ENCODE measurements at places on chromosomes 3 and 15. TPM values are rescaled to one million over a fixed set of nuclear protein-coding genes. Genes with fewer than 3 reads are reported as not detected.

ZBBX gene
- not detected for total RNA-seq

CRYGS gene
- total RNA-seq: 4.5 TPM

CDHR4 gene
- total RNA-seq: not detected

GBE1 gene
- total RNA-seq: 44.3 TPM

MRAS gene
- total RNA-seq: 12.3 TPM

KLF15 gene
- 0.26 TPM for total RNA-seq

SV2B gene
- total RNA-seq: not detected

TGM4 gene
- total RNA-seq: not detected

GOLGA8Q gene
- 27.5 TPM for total RNA-seq

GABPB1 gene
- 45.1 TPM for total RNA-seq

DNA sequence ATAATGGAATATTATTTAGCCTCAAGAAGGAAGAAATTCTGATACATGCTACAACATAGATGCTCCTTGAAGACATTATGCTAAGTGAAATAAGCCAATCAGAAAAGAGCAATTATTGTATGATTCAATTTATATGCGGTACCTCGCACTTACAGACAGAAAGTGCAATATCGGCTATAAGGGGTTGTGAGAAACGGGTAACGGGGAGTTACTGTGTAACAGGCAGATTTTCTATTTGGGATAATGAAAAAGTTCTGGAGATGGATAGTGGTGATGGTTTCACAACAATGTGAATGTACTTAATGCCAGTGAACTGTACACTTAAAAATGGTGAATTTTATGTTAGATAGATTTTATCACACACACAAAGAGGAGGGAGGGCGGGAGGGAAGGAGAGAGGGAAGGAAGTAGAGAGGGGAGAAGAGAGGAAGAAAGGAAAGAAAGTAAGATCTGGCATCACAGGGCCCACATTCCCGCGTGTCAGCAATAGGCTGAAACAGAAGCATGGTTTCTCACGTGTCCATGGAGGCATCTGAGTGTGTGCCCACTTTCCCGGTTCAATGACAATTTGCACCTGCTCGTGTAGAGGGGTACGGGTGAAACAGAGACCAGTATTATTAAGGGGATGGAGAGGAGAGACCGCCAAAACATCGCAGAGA lies 700 bp upstream of the BLM start:
- DNase-seq: no peak

DNA sequence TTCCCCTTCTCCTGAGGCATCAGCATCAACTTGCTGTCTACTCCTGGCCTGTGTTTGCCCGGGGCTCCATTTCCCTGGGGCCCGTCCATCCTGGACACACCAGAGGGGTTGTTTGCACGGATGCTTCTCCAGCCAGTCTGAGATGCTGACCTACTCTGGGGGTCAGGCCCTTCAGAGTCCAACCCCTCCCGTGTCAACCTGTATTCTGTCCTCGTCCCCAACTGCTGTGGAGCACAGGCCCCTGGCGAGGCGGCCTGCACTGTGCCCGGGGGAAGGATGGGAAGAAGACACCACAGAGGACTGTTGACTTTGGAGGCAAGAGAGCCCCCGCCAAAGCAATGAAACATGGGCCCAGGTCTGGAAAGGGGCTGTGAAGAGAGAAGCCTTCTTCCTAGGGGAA lies 25.8 kb downstream of the ALS2CL start:
- no peak for DNase-seq

- no peak for DNase-seq
Measured at GRCh38 chr3:4525560-4526223, 32.5 kb downstream of the ITPR1 start.

DNA sequence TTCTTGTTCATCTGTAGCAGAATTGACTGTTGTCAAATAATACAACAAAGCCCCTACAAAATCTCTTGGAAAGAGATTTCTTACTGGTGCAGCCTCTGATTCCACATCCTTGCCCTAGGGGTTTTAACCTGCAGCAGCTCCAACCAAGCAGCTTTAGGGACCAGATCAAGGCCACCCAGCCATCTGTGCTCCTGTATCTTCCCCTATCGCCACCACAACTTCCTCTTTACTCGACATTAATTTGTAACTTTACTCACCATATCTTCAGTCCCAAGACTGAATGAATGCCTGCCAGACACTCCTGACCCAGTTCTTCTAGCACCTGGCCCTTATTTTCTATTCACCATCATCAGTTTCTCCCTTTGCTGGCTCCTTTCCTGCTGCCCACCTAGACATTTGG lies 156.6 kb upstream of the IL12A start:
- DNase-seq: no peak

- no peak for DNase-seq
Measured at GRCh38 chr3:153429821-153430220, 267.8 kb downstream of the RAP2B start.

DNA sequence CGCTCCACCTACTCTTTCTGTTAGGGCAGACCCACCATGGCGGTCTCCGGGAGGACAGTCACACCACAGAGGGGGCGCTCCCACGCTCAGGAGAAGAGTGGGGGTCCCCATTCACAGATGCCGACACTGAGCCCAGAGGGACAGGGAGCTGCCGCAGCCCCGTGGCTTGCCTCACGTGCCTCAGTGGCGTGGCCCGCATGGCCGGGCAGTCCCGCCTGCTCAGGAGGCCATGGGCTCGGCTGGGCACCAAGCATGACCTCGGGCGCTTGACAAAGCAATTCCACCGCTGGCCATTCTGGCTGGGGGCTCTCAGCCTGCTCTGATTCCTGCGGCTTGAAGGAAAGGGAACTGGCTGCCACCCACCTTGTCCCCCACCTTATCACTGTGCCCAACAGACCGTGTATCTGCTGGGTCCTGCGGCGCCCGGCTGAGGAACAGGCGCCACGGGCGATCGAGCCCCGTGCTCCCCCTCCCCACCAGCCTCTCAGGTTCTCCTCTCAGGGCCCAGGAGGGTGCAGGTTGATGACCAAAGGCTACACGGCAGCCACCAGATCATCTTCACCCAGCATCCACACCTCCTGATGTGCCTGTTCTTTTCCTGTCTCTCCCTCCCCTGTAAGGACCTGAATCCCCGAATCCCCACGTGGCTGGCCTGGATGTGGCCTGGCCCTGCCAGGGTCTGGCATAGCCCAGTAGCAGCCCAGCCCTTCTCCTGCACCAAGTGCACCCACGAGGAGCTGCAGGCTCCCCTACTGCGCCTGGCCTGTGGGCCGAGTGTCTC lies 20.7 kb downstream of the CYFIP1 start:
- DNase-seq: no peak

- DNase-seq: no peak
Measured at GRCh38 chr15:62606376-62607113, 436.0 kb upstream of the TPM1 start.

- DNase-seq: no peak
Measured at GRCh38 chr3:40624189-40624769, 99.5 kb downstream of the ZNF621 start.

- DNase-seq: no peak
Measured at GRCh38 chr15:25066708-25067107, 111.9 kb downstream of the SNRPN start.

DNA sequence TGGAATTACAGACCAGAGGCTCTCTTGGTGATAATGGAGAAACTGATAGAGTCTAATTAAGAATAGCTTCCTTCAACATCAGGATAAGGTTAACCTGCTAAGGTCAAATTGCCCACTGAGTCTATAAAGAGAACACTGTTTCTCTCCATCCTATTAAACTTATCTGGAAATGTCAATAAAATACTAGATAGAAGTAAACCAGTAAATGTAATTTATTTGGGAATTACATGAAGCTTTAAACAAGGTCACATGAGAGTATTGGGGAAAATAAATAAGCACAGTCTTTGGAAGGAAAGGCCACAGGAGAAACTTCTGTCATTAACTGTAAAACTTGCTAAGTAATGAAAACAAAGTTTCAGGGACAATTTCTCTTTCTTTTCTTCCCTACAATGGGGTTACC lies 118.5 kb downstream of the DPH6 start:
- DNase-seq: no peak

- no peak for DNase-seq
Measured at GRCh38 chr15:40062816-40063562, 24.0 kb upstream of the SRP14 start.

DNA sequence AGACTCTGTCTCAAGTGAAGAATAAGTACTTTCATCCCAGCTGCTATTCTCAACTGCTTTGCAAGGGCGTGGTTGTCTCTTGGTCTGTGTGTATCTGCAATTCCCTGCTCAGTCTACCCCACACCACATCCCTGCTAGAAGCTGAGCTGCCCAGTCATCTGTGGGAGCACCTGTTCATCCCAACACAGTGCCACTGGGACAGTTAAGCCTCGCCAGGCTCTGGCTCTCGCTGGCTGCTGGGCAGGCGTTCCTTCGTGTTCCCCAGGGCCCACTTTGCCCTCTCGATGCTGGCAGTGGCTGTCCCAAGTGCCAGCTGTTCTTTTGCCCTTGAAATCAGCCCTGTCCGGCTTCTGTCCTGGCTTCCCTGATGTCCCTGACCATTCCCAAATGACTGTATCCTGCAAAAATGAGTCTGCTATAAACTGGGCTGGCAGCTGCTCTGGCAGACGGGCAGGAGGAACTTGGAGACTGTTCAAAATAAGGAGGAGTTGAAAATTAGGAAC lies 91.6 kb upstream of the KLHL25 start:
- no peak for DNase-seq

GRCh38 chr15:74322558-74323180 lies 44.8 kb downstream of the CYP11A1 start:
- no peak for DNase-seq

GRCh38 chr3:53773611-53774368 lies 72.4 kb downstream of the CHDH start:
- DNase-seq: peak; percentile 5

DNA sequence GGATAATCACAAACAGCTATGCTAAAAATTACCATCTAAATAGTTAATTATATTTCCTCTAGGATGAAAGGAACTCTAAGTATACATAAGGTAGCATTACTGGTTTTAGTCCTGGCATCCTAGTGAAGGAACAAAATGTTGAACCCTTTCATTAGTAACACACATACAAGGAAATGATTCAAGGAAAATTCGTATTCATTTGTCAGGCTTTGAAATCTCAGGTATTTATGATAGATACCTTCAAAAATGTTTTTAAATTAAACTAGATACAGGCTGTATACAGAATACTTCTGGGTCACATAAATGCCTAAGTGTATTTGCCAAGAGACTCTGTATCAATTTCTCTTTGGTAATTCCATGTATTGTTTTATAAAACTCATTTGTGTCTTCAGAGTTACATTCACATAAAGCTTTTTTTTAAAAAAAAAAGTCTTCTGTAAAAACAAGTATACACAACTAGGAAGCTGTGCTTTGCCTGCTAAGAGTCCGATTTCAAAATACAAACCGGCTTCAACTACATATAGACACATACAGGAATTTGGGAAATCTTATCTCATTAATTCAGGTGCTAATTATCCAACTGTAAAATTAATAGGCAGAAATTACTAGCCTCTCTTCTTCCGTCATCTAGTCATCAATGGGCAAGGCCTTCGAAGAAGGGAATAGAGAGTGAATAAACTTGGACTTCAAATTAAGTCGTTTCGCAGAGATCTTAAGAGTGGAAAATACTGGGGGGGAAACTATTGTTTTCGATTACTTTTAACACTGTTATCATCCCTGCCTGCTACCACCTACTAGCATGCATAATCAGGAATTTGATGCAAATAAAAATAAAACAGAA lies 1.3 kb downstream of the SECISBP2L start:
- DNase-seq: no peak

GRCh38 chr3:47433796-47434195 lies 41.9 kb downstream of the SCAP start:
- no peak for DNase-seq

GRCh38 chr3:21446027-21446426 lies 305.0 kb downstream of the ZNF385D start:
- no peak for DNase-seq

DNA sequence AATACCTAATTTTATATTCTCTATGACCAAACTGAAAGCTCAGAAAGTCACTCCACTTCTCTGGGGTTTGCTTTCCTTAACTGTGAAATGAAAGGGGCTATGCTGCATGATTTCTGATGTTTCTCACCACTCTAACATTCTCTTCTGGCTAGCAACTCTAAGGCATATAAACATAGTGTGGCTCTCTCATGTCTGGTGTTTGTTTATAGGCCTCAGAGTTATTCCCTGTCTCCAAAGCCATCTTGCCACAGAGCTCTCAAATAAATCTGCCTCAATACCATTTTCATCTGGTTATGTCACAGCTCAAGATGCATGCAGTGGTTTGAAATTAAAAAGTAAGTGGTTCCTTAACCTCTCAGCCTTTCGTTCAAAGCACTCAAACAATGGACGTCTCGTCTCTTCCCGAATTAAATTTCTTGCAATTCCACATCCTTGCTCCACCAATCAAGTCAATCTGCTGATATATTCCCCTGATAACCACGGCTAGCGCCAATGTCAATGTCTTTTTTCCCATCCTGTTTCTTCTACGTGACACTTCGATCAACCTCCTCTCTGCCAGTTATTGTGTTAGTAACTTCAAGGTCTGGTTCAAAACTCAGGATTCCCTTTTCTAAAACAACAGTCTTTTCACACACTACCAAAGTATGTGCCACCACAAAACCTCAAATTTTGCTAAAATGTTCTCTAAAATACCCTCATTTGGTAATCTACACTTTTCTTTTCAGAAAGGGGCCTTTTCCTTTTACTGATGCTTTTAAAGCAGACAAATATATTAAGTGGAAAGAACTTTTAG lies 16.0 kb downstream of the TOMM70 start:
- no peak for DNase-seq

DNA sequence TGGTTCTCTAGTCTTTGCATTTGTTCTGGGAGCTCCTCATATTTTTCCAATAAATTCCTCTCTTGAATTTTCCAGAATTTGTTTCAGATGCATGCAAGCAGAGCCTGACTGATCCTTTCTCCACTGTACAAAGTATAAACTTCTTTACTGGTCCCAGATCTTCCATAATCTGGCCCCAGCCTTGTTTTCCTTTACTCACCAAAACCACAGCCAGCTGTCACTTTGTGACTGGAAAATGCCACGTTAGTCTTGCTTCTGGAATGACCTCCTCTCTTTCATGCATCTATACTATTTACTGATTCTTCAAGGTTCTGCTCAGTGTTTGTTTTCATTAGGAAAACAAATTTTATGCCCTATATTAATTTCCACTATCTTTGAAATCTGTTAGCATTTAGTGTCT lies 60.4 kb upstream of the SPPL2A start:
- no peak for DNase-seq

DNA sequence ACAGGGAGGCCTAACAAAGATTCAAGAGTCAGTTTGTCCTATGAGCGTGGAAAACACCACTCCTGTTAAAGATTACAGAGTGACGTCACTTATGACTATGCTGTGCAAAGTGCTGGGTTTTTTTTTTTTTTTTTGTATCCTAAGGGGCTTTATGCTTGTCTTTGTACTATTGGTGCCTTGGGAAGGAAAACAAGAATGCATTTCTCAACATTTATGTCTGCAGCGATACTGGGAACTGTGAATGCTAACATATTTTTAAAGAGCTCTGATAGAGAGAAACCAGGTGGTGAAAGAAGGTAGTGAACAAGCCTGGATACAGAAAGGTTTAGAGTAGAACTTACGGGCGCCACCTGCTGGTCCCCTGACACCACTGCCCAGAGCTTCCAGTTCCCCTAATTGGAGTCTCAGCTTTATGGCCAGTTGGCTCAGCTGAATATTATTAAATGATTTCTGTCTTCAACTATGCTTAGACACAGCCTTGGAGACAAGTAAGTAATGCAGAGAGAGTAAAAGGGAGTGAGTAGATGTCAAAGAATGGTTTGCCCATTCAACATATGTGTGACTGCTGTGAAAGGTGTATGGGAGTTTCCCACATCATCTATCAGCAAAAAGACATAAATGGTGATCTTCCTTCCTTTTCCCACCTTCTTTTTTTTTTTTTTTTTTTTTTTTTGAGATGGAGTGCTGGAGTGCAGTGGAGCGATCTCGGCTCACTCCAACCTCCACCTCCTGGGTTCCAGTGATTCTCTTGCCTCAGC lies 807.9 kb upstream of the CFAP20DC start:
- peak; percentile 66 for DNase-seq

GRCh38 chr3:21914451-21914850 lies 163.4 kb upstream of the ZNF385D start:
- no peak for DNase-seq

All from natural killer cell treated with Interleukin-12 subunit alpha and Interleukin-12 subunit beta and Interleukin-15 and Interleukin-18, amount 100 ng/mL, for 72 hours (primary cell).